ENCODE measurements at places on chromosomes 16 and 17.

DNA sequence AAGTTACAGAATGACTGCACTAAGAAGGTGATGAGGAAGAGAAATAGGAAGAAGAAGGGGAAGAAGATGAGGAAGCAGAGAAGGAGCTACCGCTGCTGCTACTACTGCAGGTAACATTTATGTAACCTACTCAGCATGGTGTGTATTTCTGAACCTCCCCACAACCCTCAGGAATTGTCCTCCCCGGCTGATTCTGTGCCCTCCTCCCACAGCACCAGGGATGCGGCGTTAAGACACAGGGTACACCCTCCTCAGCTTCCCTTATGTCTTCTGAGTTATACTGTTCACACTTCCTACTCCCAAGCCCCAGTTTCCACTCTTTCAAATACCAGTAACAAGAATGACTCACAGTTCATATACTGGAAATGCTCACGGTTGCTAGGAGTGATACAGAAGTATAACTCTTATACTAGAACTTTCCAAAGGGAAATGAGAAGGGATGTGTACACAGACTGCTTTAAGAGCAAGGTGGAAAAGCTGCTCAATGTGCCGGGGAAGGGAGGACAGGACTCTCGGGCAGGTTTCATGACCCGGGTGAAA is 224.5 kb upstream of the PSMD7 start:
- DNase-seq, result no peak

DNA sequence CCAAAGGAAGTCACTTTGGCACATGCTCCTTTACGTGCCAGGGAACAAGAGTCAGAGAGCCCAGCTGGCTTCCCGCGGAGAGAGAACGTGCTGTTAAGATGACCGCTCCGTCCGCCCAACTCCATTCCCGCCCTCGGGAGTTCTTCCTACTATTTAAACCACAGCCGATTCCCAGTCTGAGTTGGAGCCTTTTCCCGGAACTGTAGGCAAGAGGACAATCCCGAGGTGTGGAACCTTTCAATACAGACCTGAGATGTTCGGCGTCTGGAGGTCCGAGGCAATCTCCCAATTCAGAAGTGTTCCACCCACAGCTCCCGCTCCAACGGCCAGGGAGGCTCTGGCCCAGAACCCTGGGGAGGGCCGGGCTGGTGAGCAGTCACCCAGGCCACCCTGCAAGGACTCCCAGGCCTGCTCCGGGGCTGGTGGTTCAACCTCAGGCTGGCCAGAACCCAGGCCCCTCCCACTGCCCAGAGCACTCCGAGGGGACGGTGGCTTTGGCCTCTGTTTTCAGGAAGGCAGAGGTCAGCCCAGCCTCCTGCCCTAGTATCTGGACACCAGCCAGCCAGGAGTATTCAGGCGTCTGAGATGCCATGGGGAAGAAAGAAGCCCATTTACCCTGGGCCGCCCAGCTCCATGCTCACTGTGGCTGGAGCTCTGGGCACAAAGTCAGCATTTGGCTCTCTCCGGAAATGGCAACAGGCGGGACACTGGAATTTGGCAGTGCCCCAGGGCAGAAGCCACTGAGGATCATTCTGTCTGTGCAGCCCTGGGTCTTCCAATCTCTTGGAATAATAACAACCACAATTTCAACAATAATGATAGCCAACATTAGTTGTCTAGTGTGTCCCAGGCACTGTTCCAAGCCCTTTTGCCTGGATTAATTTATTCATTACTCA is 21.4 kb downstream of the EMP2 start:
- no peak for DNase-seq

DNA sequence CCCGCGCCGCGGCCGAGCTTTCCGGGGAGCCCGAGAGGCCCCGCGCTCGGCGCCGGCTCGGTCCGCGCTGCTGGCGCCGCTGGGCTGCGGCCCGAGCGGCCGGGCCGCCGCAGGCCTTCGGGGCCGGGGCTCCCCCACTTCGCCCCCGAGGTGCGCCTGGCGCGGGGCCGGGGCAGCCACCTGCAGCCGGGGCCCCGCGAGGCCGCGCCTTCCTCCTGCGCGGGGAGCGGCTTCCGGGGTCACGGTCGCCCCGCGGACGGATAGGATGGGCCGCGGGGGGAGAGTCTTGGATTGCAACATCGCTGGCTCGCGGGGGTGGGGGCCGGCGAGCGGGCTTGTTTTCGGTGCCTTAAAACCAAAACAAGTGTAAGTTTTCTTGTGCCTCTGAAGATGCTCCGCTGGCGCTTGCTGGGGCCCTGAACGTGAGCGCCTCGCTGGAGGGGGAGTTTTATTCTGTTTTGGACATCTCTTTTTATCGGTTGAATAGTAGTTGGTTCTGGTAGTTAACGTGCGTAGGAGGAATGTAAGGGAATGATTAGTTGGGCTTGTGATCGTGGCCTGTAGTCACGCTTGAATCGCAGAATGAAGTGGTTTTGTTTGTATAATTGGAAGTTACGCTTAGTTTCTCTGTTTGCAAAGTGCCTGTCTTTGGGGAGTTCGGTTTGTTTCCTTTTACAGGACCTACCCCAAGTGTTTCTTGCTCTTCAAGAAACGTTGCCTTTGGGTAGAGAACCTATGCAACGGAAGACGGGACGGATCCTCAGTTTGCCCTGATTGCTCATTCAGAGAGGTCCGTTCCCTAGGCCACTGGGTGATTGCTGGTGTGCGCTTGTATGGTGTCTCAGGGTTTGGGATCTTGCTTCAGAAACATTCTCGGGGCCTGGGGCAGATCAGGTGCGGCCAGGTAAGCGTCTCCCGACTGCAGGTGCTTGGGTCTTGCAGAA is 724 bp downstream of the UBE2I start:
- DNase-seq, result peak; percentile 21

DNA sequence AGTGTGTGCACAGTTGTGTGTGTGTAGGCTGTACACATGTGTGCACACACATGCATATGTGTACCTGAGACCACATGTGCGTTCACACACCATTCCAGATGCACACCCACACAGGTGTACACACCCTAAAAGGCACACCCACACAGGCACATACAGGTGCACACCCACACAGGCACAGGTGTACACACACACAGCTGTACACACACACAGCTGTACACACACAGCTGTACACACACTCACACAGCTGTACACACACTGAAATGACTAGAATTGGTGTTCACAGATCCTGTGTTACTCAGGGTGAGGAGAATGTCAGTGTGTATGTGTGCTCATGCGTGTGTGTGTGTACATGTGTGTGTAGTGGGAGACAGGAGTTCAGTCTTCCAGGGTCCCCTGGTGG is 15.9 kb upstream of the DOC2B start:
- DNase-seq, result no peak

DNA sequence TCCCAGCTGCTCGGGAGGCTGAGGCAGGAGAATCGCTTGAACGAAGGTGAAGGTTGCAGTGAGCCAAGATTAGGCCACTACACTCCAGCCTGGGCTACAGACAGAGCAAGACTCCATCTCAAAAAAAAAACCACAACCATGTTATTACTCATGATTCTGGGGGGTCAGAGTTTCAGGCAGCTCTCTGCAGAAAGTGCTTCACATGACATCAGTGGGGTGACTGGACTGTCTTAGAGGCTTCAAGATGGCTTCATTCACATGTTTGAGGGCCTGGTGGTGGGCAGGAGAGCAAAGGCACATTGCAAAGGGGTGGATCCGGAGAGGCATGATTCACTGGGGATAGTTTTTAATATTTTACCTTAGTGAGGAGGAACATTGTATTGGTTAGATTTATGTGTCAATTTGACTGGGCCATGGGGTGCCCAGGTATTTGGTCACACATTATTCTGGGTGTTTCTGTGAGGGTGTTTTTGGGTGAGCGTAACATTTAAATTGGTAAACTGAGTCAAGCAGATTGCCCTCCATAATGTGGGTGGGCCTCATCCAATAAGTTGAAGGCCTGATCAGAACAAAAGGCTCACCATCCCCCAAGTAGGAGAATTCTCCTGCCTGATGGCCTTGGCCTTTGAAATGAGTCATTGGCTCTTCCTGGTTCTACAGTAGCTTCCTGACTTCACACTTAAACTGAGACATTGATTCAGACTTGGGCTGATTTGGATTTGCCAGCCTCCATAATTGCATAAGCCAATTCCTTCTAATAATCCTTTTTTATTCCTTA is 109.8 kb downstream of the GOSR1 start:
- no peak for DNase-seq

- DNase-seq, result no peak
Observed at GRCh38 chr17:29588017-29588561, 1.4 kb downstream of the GIT1 start.

DNA sequence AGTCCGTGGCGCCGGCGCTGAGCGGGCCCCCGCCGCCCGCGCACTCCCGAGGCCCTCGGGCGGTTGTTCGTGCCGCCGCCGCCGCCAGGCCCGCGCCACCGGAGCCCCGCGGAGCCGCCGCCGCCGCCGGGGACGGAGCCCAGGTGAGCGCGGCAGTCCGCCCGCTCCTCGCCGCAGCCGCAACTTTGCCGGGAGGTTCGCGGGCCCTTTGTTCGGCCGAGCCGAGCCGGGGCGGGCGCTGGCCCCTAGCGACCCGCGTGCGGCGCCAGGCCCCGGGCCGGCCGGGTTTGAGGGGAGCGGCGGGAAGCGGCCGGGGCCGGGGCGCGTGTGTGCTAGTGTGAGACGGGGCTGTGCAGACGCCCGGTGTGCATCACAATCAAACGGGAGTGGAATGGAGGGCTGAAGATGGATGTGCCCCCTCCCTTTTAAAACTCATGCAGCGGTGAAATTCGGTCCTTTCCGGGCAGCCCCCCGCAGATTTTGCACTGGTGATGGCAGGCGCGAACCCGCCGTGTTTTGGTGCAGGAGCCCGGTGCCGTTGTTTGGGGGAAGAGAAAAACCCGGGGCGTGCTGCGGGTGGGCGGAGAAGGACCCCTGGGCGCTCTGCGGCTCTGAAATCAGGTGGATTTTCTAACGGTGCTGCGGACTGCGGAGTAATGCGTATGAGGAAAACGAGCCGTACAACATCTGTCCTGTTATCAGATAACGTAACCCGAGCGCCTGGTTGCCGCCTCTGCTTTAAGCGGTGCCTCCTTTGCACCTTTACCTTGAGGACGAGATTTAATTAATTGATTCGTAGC is 823 bp downstream of the TNRC6C start:
- no peak for DNase-seq

GRCh38 chr17:76781056-76781982 is 43.4 kb downstream of the MFSD11 start:
- no peak for DNase-seq

- no peak for DNase-seq
Observed at GRCh38 chr16:14629612-14629918, 495 bp downstream of the PARN start.

DNA sequence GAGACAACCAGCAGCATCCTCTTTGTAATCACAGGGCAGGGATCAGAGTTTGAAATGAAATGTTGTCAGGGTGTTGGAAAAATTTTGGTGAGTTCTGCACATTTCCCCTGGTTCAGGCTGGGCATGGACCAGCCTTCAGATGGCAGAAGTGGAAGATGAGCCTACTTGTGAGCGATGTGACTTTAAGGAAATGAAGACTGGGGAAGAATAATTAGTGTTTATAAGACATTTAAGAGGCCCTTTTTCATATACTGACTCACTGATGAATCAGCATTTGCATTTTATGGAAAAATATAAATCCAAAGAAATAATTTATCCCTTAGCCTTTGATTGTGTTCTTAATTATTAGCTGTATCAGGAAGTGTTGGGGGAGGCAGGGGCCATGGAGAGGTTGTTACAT is 20.9 kb downstream of the GPR179 start:
- DNase-seq, result no peak

DNA sequence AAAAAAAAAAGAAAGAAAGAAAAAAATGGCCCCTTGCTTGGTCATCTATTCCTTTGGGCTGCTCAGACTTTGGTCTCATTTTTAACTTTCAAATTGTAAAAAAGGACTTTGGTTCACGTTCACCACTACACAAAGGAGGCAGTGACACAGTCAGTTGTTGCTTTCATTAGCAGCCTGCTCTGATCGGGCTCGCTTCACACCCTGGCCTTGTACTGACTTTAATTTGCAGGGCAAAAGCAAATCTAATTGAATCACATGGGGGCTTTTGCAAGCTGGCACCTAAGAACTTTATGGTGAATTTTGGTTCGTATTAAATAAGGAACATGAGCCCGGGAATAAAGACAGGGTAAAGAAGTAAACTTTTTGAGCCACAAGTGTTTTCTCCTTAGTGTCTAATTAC is 103.6 kb upstream of the CDH11 start:
- DNase-seq, result no peak

DNA sequence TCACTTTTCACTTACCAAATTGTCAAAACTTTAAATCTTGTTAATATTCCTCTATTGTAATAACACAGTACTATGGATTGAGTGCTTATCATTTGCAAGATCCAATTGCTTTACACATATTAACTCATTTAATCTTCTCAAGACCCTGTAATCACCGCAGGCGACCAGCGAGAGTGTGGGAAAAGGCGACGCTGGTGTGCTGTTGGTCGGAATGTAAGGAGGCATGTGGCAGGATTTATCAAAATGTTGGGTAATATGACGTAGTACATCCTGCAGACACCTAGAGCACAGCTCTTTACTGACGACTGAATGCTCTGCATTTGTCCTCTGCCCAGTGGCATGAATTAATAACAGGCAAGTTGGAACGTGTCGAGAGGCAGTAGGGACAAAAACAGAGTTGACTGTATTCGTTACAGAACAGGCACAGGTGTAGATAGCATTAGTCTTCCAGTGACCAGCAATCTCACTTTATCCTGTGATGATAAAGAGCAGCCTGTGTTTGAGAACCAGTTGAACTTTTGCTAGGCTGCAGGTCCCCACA is 80.3 kb downstream of the TNRC6C start:
- DNase-seq, result no peak

- no peak for DNase-seq
Observed at GRCh38 chr16:65213866-65214595, 92.2 kb upstream of the CDH11 start.

GRCh38 chr17:82957961-82958561 is 118.2 kb upstream of the ZNF750 start:
- DNase-seq, result no peak

DNA sequence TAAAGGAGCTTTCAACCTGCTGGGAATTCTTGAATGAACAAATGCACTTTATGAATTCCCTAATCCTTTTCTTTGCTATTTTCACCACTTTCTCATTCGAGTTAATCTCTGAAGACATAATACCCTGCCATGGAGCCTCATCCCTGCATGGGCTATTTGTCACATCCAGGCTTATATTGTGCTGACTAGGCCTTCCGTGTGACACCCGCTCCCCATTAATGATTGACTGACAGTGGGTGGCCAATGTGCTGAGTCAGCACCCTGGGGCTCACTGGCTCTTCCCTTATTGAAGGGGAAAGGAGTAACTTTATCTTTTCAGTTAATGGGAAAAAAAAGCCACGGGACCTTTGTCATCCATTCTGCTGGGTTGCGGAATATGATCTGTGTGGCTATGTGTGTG is 1024.8 kb upstream of the EEF2KMT start:
- DNase-seq, result no peak

DNA sequence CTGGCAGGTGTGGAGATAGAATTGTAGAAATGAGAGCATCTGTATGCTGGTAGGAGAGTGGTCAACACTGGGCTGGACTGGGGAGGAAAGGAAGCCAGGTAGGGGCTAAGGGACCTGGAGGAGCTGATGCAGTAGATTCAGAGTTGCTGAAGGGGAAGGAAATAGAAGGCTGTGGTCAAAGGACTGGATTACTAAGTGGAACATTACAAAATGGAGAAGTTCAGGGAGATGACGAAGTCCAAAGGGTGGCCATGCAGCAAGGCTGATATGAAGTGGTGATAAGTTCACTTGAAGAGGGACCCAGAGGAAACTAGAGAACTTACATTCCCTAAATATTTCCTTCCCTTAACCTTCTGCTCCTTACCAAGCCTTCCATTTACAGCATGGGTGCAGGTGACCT is 8.6 kb upstream of the CCL2 start:
- DNase-seq, result peak; percentile 89
